ENCODE measurements at places on chromosomes 16 and 17.
A peak's percentile ranks its signal among the peaks of the same experiment; 100 is the strongest.

- no peak for DNase-seq
Measured at GRCh38 chr17:850851-851763, 69.0 kb downstream of the MRM3 start.

GRCh38 chr17:15257796-15258512, 7.2 kb downstream of the PMP22 start:
- DNase-seq, result no peak

GRCh38 chr17:29674281-29674680, 51.6 kb upstream of the CORO6 start:
- no peak for DNase-seq

DNA sequence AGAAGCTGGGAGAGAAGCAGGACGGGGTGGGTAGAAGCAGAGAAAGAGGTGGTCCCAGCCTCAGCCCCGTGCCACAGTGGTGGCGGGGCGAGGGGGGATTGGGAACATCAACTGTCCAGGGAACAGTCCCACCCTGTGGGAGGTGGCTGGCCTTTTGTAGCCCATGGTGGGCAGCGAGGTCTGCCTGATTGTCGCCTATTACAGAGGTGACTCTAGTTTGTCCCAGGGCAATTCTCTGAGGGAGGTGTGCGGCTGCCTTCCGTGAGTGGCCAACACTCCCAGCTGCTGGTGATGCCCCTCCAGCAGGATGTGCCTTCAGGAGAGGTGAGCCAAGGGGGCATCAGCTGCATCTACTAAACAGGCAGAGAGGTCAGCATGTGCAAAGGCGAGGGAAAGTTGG, 5.0 kb upstream of the BRD7 start:
- no peak for DNase-seq

DNA sequence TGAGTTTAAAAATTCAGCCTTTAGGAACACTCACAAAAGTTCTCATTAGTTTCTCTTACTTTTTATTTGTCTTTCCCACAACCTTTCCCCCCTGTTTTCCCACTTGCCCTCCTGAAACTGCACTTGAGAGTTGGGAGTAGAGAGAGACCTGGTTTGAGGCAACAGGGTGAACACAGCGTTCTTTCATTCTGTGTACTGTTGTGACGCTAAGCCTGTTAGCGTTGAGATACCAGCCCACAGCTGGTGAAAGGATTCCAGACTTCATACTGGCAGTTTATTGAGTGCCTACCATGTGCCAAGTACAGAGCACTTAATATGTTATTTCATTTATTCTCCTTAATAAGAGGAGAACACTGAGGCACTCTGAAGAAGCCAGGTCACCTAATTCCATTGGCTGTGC, 10.3 kb downstream of the TNRC6C start:
- DNase-seq, result no peak

DNA sequence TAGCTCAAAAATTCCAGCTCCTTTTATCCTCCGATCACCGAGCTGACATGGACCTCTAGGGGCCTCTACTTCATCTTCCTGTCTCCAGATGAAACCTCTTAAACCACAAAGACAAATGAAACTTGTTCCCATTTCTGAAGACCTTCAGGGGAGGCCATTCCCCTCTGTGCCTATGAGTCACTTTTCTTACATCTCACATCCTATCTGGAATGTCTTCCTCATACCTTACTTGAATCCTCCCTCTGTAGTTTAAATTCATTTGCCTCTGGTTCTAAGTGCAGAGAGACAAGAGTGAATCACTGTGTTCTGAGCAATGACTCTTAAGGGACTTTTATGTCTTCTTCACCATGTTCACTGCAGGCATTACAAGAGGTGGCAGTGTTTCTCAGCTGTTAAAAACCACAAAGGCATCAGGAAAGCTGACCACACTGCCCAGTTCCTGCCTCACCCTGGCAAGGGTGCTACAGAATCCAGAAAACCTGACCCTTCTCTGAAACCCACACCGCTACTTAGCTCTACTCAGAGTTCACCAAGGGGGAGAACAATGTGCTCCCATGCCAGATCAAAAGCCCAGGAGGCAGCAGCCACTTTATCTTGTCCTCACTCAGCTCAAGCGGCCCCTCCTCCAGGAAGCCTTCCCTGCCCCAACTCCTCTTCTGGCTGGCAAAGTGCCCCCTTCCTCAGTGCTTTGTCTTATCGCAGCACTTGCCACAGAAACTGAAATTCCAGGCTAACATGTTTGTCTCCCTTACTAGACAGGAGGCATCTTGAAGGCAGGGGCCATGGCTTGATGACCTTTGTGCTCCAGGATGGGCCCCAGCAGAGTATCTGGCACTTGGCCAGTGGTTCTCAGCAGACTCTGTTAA, 6.4 kb downstream of the CUEDC1 start:
- DNase-seq, result peak; percentile 50
